Activated CD8-positive, alpha-beta T cell treated with anti-CD3 and anti-CD28 coated beads, Interleukin-2, amount 10 ng/mL, durations not matched to agents 7 days and 5 days (primary cell): ENCODE measurements at places on chromosomes 12 and 14. TPM values are rescaled to one million over a fixed set of nuclear protein-coding genes. Genes with fewer than 3 reads are reported as not detected.
A peak's percentile ranks its signal among the peaks of the same experiment; 100 is the strongest.

- DNase-seq = no peak
- H3K27me3 ChIP-seq = no peaks in the 10 kb centered on the region
- no peaks in the 10 kb centered on the region for H3K4me1 ChIP-seq
- H3K4me3 ChIP-seq = no peak overlapping the region
- H3K36me3 ChIP-seq = no peaks in the 10 kb centered on the region
These were observed 68.2 kb downstream of the PAH start for GRCh38 chr12:102848832-102849231.

DNA sequence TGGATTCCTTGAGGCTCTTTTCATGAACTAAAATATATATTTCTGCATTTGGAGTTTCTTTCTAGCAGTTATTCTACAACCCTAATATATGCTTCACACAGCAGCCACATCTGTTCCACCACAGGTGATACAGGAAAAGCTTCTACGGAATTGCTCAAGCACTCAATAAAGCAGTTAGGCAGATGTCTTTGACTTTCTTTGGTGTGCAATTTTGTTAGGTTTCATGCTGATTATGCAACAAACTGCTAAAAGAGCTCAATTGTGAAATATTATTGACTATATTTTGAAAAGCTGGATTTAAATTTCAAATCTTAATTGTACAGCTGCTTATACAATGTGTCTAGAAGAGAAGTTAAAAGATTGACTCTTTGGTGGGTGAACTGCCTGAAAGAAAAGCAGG lies 1055.6 kb upstream of the FBXO33 start:
- no peak overlapping the region for H3K27ac ChIP-seq
- H3K4me3 ChIP-seq = no peak overlapping the region
- DNase-seq = no peak
- no peaks in the 10 kb centered on the region for H3K4me1 ChIP-seq
- no peaks in the 10 kb centered on the region for H3K27me3 ChIP-seq

DNA sequence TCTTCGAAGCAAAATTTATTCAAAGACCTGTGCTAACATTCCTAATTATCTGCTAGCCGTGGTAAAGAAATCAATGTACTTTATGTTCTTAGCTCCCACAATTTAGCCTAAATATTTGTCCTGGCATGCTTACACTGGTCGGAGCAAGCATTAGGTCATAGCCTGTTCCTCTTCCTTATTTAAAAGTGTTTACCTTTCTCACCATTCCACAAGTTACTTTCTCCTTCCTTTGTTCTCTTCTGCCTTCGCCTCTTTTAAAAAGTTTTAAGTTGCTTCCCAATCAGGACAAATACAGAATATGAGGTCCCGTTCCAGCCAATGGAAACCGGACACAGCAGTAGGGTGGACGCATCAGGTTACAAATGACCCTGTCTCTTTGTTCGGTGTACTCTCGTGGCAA lies 11.6 kb downstream of the CDK2AP1 start:
- no peak overlapping the region for H3K4me3 ChIP-seq
- no peak for DNase-seq
- H3K27ac ChIP-seq = no peak overlapping the region
- H3K27me3 ChIP-seq = no peaks in the 10 kb centered on the region
- H3K4me1 ChIP-seq = peaks cover 7% of the 10 kb centered on the region

DNA sequence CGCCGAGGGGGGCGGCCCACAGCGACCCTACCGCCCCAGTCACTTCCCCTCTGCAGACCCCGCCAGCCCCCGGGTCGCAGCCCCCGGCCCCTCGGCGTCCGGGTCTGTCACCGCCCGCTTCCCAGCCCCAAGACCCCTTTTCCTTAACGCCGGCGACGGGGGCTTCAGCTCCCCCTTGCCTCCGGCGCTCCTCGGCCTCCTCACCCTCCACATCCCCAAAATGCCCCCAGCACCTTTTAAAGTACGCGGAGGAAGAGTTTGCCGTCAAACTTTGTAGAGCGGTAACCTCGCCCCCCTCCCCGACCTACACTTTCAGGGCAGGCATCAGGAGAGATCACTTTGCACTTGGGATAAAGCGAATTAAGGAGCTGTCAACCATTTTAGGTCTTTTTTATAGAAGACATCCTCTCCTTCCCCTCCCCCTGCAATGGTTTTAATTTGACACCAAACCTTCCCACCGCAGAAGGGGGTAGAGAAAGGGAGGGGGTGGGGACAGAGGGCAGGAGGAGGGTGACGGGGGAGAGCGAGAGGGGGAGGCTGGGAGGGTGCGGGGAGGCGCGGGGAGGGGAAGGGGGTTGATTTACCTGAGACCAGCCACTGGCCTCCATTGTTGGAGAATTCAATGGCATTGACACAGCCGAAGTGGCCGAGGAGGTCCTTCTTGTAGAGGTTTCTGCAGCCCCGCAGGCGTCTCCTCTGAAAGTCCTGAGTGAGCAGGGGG lies 578 bp downstream of the DCAF5 start:
- peak overlapping the region; percentile 92 for H3K4me3 ChIP-seq
- peaks cover 19% of the 10 kb centered on the region for H3K27me3 ChIP-seq
- peaks cover 31% of the 10 kb centered on the region for H3K36me3 ChIP-seq
- peak overlapping the region; percentile 91 for H3K27ac ChIP-seq
- DNase-seq = peak; percentile 71
- peaks cover 39% of the 10 kb centered on the region for H3K4me1 ChIP-seq

DNA sequence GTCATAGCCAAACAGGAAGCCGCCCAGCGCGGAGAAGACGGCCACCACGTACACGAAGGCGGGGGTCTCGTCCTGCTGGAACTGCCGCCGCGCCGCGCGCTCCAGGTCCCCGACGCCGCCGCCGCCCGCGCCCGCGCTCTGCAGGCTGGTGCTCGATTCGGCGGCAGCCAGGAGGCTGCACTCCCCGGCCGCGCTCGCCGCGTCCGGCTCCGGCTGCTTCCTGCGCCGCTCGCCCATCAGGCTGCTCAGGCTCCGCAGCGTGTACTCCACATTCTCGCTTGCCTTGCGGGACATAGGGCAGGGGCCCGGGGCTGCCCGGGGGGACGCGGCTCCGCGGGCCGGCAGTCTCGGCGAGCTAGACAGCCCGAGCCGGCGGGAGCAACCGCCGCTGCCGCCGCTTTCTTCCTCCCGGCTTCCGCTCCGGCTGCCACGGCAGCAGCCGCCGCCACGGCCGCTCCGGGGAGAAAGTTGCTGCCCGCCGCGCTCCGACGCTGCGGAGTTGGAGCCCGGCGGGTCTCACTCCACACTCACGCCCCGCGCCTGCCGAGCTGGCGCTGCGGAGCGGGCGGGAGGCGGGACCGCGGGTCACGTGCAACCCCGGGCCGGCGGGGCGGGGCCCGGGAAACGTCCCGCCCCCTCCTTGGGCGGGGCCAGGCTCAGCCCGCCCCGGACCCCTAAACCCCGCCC lies at the start of gene SLC2A13:
SLC2A13 (minus strand) TSS at position 567 of the 687 bp plus-strand sequence; CDS start at position 294, 273 bp downstream.
- H3K4me3 ChIP-seq = peak within 1 kb of the TSS; percentile 76
- peak within 1 kb of the TSS; percentile 62 for H3K27ac ChIP-seq
- DNase-seq = peak; percentile 74
- no peaks in the 10 kb centered on the region for H3K36me3 ChIP-seq

DNA sequence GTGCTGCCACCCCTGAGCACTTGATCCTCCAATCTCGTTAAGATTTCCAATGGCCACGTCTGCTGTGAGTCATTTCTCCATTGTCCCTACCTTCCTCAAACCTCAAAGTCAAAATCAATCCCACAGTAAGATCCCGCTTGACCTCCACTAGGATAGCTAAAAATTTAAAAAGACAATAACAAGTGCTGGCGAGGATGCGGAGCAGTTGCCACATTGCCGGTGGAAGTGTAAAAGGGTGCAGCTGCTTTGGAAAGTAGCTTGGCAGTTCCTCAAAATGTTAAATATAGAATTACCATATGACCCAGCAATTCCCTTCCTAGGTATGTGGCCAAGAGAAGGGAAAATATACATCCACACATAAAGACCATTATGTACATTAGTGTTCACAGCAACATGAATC lies 9.5 kb upstream of the BCL7A start:
- DNase-seq = no peak
- no peak overlapping the region for H3K27ac ChIP-seq
- H3K36me3 ChIP-seq = no peaks in the 10 kb centered on the region
- H3K4me3 ChIP-seq = no peak overlapping the region

DNA sequence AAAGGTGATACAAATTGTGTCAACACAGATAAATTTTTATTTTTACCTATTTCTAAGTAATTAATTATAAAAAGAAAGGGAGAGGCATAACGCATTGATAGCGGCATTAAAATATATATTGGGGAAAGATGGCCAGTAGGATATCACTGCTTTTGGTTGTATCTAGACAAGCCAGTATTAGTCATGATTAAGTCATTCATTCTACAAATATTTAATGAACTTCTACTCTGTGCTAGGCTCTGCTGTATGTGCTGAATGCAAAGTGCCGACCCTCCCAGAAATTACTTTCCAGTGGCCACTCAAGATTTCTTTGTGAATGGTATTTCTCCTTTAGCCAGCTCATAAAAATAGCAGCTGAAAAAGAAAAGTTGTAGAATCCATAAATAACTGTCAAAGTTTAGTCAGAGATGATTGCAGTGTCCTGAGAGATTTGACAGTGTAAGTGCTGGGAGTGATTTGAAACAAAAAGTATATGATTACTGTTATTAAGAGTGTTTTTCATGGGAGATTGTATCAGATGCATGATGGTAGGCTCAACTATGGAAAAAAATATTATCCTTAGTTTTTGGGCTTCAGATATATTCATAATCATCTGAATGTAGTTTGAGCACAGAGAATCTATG lies 133.2 kb downstream of the MGAT4C start:
- H3K4me3 ChIP-seq = no peak overlapping the region
- no peak for DNase-seq
- no peaks in the 10 kb centered on the region for H3K36me3 ChIP-seq
- H3K27me3 ChIP-seq = no peaks in the 10 kb centered on the region

GRCh38 chr14:65377576-65377975 lies 35.0 kb upstream of the FUT8 start:
- no peak overlapping the region for H3K4me3 ChIP-seq
- peaks cover 71% of the 10 kb centered on the region for H3K36me3 ChIP-seq
- H3K27ac ChIP-seq = no peak overlapping the region
- H3K27me3 ChIP-seq = no peaks in the 10 kb centered on the region
- DNase-seq = no peak

Gene REM2
- total RNA-seq = 0.21 TPM

Gene TAS2R7
- total RNA-seq = not detected

Gene TMEM30B
- total RNA-seq = 0.52 TPM

Gene GNB3
- not detected for total RNA-seq

Gene OR4K1
- not detected for total RNA-seq
